ENCODE measurements at places on chromosomes 12 and 14. TPM values are rescaled to one million over a fixed set of nuclear protein-coding genes. Genes with fewer than 3 reads are reported as not detected.

GRCh38 chr14:33393895-33394368 is 455.3 kb downstream of the NPAS3 start:
- DNase-seq = no peak

- DNase-seq = no peak
Observed at GRCh38 chr12:48160807-48161206, 3.5 kb upstream of the ASB8 start.

DNA sequence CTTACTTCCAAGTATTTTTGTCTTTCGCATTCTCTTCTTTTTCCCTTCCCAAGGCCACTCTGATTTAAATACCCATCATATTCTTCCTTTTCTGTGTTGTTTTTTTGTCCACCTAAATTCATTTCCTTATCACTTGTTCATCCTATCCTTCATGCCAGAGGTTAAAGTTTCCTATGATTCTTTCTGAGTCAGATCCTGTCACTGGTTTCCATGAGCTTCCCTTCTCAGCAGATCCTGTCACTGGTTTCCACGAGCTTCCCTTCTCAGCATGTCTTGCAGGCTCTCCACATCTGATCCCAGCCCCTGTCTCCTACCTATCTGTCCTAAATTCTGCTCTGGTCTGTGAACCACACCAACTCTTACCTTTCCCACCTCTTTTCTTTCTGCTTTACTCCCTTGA is 311.8 kb upstream of the RGS6 start:
- no peak for DNase-seq

GRCh38 chr14:58455593-58456265 is 28.2 kb downstream of the KIAA0586 start:
- no peak for DNase-seq

The FGD6 gene
- polyA plus RNA-seq = 10.4 TPM

The ARHGEF40 gene
- polyA plus RNA-seq = 87.7 TPM

The AKAP5 gene
- polyA plus RNA-seq = 6.6 TPM

The KRT75 gene
- not detected for polyA plus RNA-seq

The LTA4H gene
- 142 TPM for polyA plus RNA-seq

Measured in left renal pelvis (tissue), 4 donors.